HL-60 (cell line): ENCODE measurements at places on chromosomes 16 and 17.

DNA sequence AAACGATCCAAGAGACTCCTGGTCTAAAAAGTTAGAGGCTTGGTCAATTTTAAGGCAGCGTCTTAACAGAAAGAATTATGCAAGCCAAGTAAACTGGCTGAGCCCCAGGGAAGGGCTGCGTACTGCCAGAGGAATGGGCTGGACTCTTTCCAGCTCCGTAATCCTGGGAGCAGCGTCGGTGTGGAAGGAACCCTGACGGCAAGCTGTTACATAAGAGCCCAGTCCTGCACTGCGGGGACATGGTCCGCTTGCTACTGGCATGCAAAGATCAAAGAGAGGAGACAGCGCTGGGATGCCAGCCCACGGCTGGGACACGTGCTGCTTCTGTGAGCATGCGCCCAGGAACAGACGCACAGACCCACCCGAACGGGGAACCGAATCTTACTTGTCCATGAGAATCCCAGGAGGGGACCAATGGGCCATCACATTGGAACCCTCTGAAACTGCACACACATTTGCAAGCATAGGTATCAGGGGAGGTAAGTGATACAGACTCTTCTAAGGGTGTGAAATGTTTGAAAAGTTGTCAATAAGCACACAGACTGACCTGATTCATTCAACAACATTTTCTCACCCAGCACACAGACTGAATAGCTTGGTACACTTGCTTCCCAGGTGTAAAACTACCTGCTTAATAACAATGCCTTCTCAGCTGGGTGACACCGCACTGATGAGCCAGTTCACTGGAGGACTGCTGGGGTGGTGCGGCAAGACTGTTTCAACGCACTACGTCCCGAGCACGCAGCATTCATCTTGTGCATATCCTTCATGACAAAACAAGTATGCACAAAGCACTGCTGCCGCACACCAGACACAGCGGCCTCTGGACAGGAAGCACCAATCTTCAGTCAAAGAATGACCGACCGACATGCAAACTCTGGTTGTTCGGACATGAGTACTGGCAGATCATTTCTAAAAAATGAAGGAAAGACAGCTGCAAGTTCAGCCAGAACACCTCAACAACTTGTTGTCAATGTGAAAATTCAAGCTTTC is 94.9 kb downstream of the ANKRD11 start:
- DNase-seq: no peak

DNA sequence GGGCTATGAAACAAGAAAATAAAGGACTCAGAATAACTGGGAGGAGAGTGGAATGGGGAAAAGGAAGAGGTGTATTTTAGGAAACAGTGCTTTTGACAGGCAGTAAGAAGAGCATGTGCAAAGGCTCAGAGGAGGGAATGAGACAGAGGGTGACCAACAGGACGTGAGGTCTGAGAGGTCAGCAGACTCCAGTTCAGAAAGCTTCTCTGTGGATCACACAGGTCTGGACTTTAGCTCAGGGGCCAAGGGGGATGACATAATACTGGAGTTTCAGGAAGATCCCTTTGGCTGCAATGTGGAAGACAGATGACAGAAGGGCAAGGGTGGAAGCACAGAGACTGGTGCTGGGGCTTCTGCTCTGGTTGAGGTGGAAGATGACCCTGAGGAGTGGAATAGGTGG is 489.9 kb upstream of the CDH5 start:
- DNase-seq: no peak

GRCh38 chr17:43845766-43846165 is 1.2 kb upstream of the CD300LG start:
- DNase-seq: no peak

- no peak for DNase-seq
These were observed at the start of gene EPN3 for GRCh38 chr17:50532452-50533024. Gene EPN3 (plus strand): TSS chr17:50532735. CDS start chr17:50536557, 3,822 bp downstream.

DNA sequence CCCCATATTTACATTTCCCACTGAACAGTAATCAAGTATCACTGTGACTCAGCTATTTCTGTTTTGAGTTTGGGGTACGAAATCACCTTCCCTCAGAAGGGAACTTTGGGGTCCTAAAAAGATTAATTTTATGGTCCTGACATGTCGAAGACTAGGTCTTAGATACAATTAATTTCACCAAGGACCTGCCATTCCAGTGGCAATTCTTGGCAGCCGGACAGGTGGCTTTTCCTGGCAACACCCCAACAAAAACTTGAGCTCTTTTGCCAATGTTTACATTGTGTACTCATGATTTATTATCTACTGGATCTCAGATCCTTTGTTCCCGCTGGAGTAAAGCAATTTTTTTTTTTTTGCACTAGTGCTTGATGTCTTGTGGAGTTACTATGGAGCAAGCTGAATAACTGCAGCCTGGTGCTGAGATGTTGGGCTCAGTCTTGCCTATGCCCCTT is 14.4 kb downstream of the SLFN5 start:
- DNase-seq: no peak

DNA sequence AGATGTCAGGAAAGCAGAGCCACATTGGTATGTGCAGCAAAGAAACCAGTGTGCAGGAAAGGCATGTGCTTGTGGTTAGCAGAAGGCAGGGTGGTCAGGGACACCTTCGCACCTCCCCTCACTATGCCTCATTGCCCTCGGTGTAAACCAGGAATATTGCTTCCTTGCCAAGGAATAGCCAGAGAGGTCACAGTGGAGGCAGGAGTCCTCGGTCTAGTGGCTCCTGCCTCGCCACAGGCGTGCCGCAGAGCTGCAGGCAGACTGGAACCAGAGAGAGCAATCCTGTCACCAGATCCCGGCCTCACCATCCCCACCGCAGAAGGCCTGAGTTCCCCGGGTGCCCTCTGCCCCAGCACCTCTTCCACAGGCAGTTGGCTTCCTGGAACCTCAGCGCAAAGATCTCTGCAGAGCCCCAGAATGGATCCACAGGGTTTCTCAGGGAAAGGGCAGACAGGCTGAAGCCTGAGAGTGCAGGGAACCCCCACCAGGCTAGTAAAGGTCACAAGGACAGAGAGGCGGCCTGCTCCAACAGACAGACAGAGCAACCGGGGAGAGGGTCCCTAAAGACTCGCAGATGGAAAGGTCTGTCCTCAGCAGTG is 21.6 kb downstream of the CCDC182 start:
- DNase-seq: no peak

GRCh38 chr16:21277045-21277926 is 804 bp downstream of the CRYM start:
- no peak for DNase-seq

- no peak for DNase-seq
These were observed 430 bp downstream of the BCAS3 start for GRCh38 chr17:60678118-60678444.

DNA sequence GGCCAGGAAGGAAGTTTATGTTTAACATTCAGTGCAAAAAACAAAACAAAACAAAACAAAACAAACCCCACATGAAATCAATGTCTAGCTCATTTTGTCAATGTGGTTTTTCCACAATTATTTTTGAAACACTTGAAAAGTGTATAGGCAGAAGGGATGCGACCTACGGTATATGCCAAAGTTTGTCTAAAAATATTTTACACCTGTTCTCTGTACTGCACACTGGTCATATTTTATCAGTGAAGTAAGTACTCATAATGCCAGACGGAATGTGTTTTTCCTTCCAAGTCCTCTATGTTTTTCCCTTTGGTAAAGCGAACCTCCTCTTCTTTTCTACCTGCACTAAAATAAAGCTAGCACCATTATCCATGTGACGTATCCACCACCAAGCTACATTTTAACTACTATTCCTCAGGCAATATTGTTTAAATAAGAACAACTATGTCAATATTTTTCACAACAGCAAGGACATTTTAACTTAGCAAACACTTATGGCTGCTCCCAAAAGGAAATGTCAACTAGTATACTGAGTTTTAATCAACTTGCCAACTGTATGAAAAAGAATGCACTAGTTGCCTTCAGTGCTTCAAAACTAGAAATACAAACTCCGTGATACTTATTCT is 10.3 kb downstream of the TOB1 start:
- DNase-seq: no peak

GRCh38 chr17:72421128-72422092 is 300.6 kb downstream of the SOX9 start:
- DNase-seq: peak; percentile 2

- DNase-seq: no peak
These were observed 25.6 kb downstream of the RAP1GAP2 start for GRCh38 chr17:2821868-2822267.

- no peak for DNase-seq
These were observed 313.3 kb upstream of the HSBP1 start for GRCh38 chr16:83494459-83494858.

DNA sequence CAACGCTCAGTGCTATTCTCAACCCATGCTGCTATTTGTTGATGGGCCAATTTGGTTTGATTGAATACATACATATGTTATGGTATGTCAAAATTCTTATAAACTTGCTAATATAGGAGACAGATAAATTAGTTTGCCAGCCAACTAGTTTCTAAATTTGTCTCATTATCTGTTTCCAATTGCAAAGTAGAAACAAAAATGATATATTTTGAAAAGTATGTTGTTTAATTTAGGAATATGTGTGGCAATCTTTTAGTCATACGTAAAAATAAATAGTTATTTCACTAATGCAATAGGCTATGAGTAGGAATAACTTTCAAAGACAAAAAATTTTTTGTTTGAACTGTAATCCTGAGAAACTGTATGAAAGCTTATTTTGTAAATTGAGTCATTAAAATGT is 210.6 kb upstream of the KCNJ16 start:
- no peak for DNase-seq

- DNase-seq: no peak
These were observed 26.5 kb upstream of the C16orf87 start for GRCh38 chr16:46857368-46857945.

DNA sequence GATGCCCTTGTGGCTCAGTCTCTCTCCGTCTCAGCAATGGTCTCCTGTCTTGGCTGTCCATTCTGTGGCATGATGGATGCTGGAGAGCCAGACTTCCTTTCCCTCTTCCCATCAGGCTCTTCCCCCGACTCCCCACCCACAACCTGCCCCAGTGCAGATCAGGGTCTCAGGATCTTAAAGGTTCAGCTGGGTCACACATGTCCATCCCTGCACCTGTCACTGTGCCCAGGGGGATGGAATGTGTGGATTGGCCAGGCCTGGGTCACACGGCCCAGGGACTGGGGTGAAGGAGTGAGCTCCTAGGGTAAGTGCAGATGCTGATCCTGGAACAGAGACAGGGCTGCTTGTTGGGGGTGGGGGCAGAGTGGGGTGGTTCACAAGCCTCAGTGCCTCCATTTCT is 23.0 kb downstream of the ADGRG5 start:
- DNase-seq: no peak

DNA sequence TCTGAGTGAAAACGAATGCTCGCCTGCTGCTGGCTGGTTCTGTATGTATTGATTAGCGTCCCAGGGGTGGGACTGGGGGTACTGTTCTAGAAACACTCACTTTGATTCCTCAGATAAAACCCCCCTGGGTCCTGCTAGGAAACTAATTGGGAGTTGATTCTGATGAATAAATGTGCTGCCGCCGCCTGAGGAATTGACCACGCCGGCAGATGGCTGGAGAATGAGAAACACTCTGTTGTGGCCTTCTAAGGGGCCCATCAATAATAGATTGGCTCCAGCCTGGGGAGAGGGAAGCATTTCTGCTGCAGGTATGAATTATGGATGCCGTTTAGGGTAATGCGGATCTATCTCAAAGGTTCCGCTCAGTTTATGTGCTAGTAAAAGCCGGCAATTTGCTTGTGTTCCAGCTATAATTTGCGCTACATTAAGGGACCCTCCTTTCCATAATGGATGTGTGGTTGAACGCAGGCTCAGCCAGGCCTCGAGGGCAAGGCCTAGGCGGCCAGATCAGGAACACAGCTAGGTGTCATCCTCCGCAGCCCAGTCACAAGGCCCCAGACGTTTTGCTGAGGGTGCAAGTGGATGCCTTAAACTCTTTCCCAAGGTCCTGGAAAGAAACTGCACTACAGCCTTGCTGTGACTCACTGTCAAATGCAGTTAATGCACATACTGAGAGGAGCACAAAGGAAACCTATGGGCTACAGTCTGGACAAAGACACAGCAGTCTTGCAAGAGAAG is 132.2 kb upstream of the HS3ST2 start:
- no peak for DNase-seq

DNA sequence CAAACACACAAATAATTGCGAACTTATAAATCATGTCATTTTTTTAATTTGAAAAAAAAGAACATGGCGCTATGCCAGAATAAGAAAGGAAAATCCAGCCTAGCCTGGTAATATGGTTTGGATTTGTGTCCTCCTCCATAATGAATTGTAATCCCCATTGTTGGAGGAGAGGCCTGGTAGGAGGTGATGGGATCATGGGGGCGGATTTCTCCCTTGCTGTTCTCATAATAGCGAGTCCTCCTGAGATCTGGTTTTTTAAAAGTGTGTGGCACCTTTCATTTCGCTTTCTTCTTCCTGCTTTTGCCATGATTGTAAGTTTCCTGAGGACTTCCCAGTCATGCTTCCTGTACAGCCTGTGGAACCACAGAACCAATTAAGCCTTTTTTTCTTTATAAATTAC is 65.9 kb upstream of the TANC2 start:
- no peak for DNase-seq

GRCh38 chr16:591231-591630 is 1.4 kb downstream of the RAB40C start:
- no peak for DNase-seq

- DNase-seq: no peak
These were observed 34.2 kb upstream of the ACSM2B start for GRCh38 chr16:20610211-20610891.

DNA sequence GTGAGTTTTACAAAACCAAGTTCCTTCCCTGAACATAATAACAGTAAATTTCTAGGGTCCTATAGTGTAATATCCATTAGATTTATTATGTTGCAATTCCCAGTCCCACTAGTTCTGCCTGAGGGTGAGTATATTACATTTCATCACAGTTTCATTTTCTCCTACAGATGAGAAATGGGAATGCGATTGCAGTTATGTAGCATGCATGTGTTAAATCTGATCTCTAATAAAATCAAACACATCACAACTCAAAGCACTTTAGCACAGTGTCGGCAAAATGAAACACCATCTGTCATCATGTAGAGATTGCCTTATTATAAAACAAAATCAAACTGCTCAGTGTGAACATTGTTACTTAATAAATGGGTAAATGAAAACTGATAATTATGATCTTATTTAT is 180.5 kb upstream of the TOX3 start:
- no peak for DNase-seq

GRCh38 chr16:19283637-19284036 is 1.9 kb upstream of the CLEC19A start:
- DNase-seq: no peak

- no peak for DNase-seq
These were observed 118.9 kb downstream of the MSI2 start for GRCh38 chr17:57375040-57375769.

- DNase-seq: no peak
These were observed 1.5 kb upstream of the SPIRE2 start for GRCh38 chr16:89826531-89827382.
